Ammon's horn (tissue), 1 donor: ENCODE measurements at places on chromosomes 1 and 21.

DNA sequence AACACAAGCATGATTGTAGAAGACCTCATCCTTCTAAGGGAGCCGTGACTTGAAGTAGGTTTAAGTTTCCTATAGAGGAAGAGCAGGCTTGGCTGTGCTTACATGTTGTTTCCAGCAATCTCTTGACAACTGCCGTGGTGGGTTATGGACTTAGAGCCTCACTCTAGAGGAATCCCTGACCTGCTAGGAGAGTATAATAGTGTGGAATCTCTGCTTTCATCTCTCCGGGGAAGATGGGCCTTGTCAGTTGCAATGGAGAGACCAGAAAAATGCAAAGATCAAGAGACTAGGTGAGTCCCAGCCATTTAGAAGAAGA is 137.6 kb downstream of the MIS18A start:
- no peak for DNase-seq

GRCh38 chr1:100050139-100050538 is 80.3 kb downstream of the SLC35A3 start:
- no peak for DNase-seq

GRCh38 chr1:6496365-6496721 is 4.9 kb upstream of the PLEKHG5 start:
- DNase-seq, result no peak

- DNase-seq, result no peak
Observed at GRCh38 chr1:169610108-169610507, 19.8 kb downstream of the SELP start.

DNA sequence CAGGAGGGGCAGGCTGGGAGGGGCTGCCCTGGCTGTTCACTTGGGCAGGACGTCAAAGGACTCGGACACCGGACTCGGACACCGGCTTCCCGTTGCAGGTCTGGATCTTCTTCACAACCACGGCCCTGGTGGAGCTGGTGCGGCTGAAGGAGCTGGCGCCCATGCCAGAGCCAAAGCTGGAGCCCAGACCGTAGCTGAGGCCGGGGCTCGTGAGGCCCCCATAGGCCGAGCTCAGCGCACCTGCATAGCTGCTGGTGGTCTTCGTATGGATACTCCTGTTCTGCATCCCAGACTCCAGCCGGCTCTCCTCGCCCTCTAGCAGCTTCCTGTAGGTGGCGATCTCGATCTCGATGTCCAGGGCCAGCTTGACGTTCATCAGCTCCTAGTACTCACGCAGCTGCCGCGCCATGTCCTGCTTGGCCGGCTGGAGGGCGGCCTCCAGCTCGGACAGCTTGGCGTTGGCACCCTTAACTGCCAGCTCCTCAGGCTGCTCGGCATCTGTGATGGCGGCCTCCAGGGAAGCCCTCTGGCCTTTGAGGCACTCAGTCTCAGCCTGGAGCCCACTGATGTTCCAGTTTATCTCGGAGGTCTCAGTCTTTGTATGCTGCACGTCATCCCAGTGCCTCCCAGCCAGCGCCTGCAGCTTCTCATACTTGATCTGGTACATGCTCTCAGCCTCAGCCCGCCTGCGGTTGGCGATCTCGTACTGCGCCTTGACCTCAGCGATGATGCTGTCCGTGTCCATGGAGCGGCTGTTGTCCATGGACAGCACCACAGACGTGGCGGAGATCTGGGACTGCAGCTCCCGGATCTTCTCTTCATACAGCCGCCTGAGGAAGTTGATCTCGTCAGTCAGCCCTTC is 15.1 kb upstream of the KLF17 start:
- no peak for DNase-seq

DNA sequence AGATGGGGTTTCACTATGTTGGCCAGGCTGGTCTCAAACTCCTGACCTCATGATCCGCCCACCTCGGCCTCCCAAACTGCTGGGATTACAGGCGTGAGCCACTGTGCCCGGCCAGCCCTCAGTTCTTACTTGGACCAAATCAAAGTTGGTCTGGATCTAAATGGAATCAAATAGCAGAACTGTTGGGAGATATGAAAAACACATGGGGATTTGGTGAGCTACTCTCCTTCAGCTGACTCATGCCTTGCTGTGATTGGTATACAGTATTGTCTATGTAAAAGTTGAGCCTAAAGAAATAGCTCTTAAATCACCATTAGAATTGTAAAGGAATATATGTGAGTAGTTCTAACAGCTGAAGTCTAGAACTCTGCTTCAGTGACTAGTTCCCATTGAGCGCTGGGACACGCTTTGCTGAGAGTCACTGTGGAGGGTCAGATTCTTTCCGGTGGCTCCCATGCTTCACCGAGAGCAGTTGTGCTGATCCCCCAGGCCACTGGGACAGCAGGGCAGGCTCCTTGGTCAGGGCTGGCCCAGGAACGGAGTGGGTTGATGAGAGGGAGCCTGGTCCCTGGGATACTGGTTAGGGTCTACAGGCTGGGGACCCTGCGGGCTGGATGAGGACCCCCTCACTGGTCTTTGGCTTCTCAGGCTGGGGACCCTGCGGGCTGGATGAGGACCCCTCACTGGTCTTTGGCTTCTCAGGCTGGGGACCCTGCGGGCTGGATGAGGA is 14.0 kb downstream of the PKNOX1 start:
- DNase-seq, result no peak

DNA sequence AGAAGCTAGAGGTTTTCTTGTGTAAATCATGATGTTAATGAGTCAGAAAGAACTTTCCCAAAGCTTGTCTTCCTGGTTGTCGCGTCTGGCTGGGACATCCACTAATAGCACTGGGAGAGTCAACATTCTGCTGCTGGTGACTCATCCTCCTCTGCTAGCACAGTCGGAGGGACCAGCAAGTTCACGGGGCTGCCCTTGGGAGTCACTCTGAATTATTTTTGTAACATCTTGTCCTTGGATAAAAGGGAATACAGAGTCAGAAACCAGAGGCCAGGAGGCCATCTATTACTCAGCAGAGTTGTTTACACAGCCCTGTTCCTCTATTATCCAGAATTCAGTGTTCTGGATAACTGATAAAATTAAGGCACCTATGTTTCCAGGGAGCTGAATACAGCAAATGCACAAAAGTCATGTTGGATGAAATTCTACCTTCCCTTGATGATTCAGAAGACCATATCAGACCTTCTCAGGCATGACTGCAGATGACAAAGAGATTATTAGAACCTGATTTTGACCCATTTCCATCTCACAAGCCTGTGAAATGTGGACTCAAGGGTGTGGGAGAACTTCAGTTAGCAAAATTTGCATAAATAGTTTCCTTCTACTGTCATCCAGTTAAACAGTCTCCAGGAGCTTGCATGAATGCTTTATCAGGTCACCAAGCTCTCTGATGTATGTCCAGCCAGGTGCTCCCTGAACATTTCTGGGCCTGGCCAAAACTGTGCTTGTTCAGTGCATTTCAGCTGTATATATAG is 68.1 kb downstream of the JAK1 start:
- peak; percentile 79 for DNase-seq

DNA sequence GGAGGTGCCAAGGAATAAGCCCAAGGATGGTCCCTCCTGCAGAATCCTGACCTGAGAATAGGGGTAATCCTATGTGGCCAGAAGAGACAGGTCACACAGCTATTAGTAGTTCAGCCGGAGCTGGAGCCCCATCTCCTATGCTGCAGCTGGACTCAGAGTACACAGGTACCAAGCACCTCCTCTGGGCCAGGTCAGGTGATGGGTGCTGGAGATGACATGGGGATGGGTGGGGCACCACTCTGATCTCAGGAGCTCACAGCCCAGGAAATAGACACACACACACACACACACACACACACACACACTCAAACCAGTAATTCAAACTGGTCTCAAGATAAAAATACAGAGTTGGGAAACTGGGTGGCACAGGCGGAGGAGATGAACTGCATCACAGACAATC is 54.2 kb upstream of the SSBP3 start:
- DNase-seq, result no peak

DNA sequence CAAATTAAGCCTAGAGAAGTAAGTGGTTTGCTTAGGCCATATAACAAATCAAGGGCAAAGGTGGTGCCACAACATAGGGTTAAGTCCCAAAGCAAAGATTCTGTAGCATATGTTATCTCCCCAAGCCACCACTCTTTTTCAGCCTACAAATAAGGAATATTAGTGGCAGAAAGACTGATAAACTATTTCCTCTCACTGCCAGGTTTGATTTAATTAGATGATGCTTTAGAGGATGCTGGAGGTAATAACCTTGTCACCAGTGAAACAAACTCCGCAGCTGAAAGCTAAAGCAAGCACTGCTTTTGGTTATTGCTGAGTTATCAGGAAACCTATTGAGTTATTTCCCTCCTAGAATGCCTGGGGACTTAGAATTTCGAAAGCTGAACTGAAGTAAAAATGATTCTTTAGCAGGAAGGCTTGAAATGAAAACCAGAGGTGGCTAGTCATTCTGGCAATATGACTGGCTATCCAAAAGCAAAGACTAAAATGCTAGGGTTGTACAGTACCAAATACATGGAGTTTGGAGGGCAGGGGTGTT is 145.2 kb downstream of the SYT2 start:
- no peak for DNase-seq

DNA sequence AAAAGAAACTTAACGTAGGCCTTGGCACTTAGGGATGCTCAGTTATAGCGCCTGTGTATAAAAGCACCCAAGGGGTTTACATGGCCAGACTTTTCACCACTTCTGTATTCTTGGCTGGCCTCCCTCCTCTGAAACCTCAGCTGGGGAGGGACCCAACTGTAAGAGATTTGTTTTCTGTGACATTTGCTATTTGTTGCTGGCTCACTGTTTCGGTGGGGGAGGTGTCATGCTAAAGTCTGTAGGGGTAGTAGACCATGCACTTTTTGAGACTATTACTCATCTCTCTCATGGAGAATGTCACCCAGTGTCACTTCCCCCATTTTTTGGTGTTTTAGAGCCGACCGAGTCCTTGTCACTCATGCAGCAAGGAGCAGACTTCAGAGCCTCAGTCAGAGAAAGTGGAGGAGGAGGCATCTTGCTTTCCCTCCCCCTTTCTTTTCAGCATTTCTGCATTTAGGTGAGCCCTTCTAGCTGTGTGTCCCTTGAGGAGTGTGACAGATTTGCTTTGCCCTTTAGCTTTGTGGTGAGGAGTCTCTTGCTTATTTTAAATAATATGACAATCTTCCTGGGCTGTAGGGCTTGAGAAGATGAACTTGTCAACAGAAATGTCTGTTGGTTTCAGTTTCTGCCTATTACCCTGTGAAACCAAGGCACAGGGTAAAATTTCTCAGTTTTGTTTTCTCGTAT is 160.1 kb downstream of the FASLG start:
- DNase-seq, result peak; percentile 11

GRCh38 chr1:108691942-108692723 is at the start of gene PRPF38B:
TSS of gene PRPF38B (plus strand) at chr1:108692310. CDS start at chr1:108692592, 282 bp downstream.
- peak; percentile 97 for DNase-seq

- DNase-seq, result no peak
Observed at GRCh38 chr1:60273185-60273584, 199.6 kb upstream of the C1orf87 start.

DNA sequence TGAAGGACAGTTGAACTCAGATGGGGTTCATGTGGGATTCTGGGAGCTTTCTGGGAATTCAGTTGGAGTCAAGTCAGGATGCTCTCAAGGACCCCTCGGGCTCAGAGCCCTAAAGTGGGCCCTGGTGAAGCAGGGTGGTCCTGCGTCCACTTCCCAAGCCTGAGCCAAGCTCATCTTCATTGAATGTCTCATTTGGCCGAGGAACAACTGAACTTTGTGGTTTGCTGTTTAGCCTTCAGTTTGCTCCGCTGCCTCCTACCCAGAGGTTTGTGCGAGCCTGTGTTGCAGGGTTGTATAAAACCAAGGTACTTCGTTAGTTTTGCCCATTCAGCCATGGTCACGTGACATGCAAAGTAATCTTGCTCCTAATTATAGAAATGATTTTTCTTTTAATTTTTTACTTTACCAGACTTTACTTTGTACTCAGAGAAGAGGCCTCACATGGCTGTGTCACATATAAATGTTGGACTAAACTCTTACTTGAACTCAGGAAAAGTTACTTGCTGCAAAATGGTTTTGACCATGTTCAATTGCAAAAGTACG is 49.7 kb downstream of the B3GALT5 start:
- no peak for DNase-seq

GRCh38 chr1:40532062-40532389 is 589 bp downstream of the ZNF684 start:
- DNase-seq, result no peak

DNA sequence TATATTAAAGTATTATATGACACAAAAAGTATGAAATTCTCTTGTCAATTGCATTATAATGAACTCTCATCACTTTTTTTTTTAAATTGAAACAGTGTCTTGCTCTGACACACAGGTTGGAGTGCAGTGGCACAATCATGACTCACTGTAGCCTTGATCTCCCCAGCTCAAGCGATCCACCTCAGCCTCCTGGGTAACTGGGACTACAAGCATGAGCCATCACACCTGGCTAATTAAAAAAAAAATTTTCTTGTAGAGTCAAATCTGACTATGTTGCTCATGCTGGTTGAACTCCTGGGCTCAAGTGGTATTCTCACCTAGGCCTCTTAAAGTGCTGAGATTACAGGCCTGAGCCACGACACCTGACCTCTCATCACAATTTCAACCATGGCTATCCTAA is 259.3 kb downstream of the S1PR1 start:
- DNase-seq, result no peak

GRCh38 chr1:4668743-4669700 is 14.6 kb downstream of the AJAP1 start:
- no peak for DNase-seq

DNA sequence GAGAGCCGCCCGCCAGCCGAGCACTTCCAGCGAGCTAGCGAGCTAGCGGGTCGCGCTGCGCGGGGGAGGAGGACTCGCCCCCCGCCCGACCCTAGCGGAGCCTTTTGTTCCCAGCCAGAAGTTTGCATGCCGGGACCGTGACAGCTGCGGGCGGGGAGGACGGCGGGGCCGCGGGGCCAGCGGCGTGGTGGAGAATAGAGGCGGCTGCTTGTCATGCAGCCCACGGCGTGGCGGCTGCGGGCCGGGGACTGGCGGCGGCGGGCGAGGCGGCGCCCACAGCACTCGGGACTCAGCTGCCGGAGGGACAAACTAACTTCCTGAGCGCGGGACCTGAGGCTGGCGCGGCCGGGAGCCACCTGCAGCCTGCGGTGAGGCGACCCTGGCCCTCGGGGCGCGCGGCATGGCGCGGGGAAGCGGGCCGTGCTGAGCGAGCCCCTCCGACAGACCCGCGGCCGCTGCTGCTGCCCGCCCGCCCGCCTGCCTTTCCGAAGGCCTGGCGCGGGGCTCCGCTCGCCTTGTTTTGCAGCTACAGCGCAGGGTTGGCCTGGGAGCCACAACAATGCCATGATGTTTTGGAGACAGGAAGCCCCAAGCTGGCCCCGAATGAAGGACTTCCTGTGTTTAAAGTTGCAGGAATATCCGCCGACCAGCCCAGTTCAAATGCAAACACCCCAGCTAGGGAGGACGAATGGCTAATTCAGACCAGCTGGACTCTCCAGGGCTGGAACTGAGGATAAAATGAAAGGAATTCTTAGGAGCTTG is 82.2 kb upstream of the BMP8A start:
- DNase-seq, result peak; percentile 49

- DNase-seq, result no peak
Observed at GRCh38 chr21:30408782-30409494, 13.1 kb downstream of the KRTAP13-1 start.

GRCh38 chr1:109625601-109626560 is 6.2 kb downstream of the AMPD2 start:
- DNase-seq, result no peak
